ENCODE measurements at places on chromosomes 3 and 15.

DNA sequence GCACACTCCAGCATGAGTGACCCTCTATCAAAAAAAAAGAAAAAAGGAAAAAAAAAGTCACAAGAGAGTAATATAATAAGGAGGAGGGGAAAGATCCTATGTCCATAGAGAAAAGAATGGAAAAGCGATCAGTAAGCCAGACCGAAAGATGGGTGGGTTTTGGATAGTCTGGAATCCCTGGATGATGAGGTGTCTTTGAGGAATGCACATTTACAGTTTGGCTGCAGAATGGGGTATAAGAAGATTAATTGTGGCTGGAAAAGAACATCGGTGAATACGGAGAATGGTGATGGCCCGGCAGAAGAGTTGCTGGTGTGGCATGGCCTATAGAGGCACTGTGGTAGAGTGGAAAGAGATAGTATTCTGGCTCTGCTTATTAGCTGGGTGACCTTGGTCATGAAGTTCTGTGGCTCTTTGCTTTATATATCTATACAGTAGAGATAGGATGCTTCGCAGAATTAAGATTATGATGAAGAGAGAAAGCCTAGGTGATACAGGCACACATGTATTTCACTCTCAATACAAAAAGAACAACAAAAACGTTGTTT, 187.9 kb downstream of the AKAP13 start:
- no peak for DNase-seq

DNA sequence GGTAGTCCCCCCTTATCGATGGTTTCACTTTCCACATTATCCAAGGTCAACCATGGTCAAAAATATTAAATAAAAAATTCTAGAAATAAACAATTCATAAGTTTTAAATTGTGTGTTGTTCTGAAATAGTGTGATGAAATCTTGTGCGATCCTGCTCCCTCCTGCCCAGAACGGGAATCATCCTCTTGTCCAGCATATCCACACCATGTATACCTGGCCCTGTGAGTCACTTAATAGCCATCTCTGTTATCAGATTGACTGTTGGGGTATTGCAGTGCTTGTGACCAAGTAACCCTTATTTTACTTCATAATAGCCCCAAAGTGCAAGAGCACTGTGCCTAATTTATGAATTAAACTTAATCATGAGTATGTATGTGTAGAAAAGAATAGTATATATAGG, 19.1 kb downstream of the FAM81A start:
- DNase-seq: no peak

GRCh38 chr15:83276661-83277060, 7.8 kb downstream of the BNC1 start:
- no peak for DNase-seq

GRCh38 chr15:98983334-98983733, 24.3 kb downstream of the PGPEP1L start:
- DNase-seq: no peak

DNA sequence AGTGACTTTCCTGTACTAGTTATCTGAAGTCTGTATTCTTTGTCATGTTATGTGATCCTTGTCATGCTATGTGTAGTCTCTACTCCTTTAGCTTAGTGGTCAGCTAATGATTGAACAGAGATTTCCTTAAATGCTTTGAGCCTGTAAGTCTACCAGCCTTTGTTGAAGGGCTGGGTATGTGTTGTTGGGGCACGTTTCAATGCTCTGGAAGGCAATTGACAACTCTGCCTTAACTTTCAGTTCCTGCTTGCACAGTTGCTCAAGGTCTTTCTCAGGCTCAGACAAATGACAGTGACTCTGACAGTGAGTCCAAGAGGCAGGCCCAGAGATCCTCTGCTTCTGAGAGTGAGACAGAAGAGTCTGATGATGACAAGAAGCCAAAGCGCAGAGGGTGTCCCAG, 89.3 kb downstream of the CHD2 start:
- DNase-seq: no peak

- DNase-seq: no peak
These were observed 450.1 kb upstream of the IL12A start for GRCh38 chr3:159538507-159538906.

DNA sequence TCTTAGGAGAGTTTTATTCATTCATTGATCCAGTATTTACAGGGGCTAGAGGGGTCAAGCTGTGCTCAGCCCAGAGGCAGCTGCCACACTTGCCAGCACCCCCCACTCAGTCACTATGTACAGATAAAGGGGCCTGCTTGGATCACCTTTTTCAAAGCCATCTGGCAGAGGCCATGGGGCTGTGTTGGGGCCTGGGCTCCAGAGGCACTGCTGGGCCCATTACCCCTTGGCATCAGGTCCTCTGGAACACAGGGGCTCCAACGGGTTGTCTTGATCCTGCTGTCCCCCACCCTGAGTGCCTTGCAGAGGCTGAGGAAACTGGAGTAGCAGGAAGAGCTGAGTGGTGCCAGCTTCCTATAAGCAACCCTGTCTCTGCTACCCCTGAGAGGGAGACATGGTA, 43.9 kb downstream of the SEMA3G start:
- DNase-seq: no peak

Data from stimulated activated CD4-positive, alpha-beta T cell treated with anti-CD3 and anti-CD28 coated beads, TNF-alpha, amount 100 ng/mL, for 1 hour (primary cell).